ENCODE measurements at places on chromosomes 2 and 18.

GRCh38 chr18:52422985-52423601 lies 83.1 kb downstream of the DCC start:
- DNase-seq = no peak

DNA sequence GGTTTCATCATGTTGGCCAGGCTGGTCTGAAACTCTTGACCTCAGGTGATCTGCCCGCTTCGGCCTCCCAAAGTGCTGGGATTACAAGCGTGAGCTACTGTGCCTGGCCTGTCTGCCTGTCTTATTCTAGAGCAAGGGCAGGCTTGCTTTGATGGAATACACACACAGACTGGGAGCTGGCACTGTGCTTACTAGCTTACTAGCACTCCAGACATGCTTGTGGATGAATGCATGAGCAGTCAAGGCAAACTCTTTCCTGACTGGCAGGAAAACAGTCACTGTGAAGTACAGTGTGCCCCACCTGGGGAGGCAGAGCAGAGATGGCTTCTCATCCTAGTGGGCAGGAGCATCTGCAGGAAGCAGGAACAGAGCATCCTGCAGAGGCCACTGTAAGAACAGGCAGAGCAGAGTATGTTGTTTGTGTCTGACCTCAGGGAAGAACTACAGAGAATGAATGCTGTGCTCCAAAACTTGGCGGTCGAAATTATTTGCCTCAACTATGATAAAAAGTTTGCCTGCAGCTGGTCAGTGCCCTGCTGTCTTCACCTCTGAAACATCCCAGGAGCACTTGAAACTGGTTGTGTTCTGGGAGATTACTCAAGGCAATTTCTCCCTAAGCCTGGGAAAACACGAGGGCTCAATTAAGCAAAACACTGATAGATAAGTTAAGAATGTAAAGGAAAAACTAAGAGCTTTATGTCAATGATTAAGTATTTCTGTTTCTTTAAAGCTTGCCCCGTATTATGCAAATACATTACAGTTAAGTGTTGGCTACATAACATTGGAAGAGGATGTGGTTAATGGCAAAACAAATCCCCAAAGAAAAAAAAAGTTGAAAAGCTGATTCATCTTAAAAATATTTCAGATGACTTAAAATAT lies 102.4 kb downstream of the VAPA start:
- DNase-seq = no peak

- DNase-seq = no peak
Measured at GRCh38 chr2:7517851-7518250, 600.6 kb downstream of the RNF144A start.

- no peak for DNase-seq
Measured at GRCh38 chr18:44681076-44681970, 635 bp downstream of the SETBP1 start.

DNA sequence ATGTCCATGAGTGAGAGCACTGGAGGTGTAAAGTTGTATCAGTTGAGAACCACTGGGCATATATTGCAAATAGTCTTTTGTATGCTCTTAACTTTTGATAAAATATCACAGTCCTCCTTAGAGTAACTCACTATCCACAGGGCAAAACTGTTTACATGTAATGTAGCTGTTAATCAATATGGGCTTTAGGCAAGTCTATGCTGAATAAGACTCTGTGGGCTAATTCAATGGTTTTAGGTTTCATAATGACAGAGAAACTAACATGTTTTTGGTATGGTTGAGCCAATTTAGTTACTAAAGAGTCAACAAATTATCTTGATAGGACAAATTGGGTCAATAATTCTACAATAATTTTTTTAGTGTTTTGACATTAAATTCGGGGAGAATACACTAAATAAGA lies 1134.9 kb upstream of the FAM98A start:
- no peak for DNase-seq

DNA sequence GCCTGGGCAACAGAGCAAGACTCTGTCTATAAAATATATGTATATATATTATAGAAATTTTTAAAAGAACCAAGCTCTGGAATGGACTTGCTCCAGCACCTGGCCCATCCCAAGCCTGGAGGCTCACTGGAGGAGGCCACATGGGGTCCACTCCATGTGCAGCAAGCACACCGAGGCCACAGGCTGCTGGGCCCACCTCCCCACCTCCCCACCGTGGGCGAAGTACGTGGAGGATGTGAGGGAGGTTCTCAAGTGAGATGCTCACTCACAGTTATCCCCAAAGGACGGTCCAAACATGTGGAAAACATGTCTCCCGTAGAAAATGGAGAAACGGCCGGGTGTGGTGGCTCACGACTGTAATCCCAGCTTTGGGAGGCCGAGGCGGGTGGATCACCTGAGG lies 13.9 kb upstream of the RAB17 start:
- DNase-seq = no peak

DNA sequence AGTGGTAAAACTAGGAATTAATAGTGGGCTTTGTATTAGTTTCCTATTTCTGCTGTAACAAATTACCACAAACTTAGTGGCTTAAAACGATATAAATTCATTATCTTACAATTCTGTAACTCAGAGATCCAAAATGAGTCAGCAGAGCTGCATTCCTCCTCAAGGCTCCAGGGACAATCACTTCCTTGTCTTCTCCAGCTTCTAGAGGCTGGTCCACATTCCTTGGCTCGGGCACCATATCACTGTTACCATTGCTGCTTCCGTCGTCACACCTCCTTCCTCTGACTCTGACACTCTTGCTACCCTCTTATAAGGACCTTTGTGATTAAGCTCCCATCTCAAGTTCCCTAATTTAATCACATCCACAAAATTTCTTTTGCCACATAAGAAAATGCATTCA lies 567.8 kb upstream of the KLHL29 start:
- DNase-seq = no peak

GRCh38 chr18:41765460-41765859 lies 189.6 kb upstream of the PIK3C3 start:
- no peak for DNase-seq

GRCh38 chr18:24974431-24974830 lies 377.5 kb downstream of the ZNF521 start:
- DNase-seq = no peak

GRCh38 chr18:3455090-3455635 lies 5.2 kb downstream of the TGIF1 start:
- no peak for DNase-seq
